Stimulated activated CD8-positive, alpha-beta memory T cell treated with anti-CD3 and anti-CD28 coated beads, Interleukin-7, amount 100 ng/mL, for 48 hours (primary cell): ENCODE measurements at places on chromosomes 5 and 9.

DNA sequence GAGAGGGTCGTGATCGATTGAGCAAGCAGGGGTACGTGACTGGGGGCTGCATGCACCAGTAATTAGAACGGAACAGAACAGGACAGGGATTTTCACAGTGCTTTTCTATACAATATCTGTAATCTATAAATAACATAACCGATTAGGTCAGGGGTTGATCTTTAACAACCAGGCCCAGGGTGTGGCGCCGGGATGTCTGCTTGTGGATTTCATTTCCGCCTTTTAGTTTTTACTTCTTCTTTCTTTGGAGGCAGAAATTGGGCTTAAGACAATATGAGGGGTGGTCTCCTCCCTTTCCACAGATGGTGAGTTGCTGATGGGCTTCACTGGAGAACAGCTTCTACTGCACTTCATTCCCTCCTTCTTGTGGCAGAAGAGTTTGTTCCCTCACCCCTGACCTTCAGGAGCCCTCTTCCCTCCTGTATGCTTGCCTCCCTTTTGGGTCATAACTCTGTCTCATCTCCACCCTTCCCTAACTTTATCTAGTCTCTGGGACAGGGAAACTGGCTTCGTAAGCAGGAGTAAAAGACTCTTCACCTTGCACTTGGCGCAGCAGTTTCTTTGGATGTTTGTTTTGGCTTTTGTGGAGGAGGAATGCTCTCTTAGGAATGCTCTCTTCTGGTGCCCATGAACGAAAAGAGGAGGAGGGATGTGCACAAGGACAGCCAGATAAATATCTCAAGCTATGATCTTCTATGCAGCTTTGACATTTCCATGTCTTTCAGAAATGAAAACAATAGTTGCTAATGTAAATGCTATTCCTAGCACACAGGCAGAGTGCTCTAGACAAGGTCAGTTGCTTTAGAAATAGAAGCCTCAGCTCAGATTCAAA, 139.8 kb upstream of the RPS23 start:
- DNase-seq = no peak

- DNase-seq = no peak
Measured at GRCh38 chr5:142156839-142157463, 48.4 kb downstream of the NDFIP1 start.

- no peak for DNase-seq
Measured at GRCh38 chr9:135410831-135411473, 68.6 kb upstream of the PPP1R26 start.

- no peak for DNase-seq
Measured at GRCh38 chr5:41940641-41941040, 15.6 kb downstream of the FBXO4 start.

DNA sequence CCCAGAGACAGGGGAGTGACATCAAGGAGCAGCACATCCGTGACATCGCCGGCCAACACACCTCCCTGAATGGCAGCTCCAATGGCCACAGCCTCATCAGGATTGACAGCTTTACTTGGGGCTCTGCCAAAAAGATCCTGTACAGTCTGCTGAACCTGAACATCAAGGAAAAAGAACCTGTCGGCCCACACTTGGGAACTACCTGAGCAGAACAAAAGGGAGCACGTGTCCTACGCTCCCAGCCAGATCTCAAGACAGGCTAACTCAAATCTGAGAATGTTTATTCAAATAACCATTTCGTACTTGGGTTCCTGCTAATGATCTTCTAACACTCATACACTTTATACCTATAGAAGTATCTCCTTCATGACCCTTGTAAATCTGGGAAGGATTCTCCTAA, 15.3 kb downstream of the HSPA9 start:
- no peak for DNase-seq

GRCh38 chr5:108769352-108769751, 21.7 kb downstream of the FER start:
- no peak for DNase-seq
